ENCODE measurements at places on chromosomes 16 and 17.

- peak; percentile 22 for DNase-seq
Observed at GRCh38 chr16:70430667-70431536, 8.0 kb downstream of the ST3GAL2 start.

GRCh38 chr17:19650826-19651225 is 2.3 kb downstream of the ALDH3A2 start:
- no peak for DNase-seq

GRCh38 chr17:21072745-21073197 is 30.0 kb upstream of the USP22 start:
- no peak for DNase-seq

GRCh38 chr17:7835814-7836595 is 2.0 kb downstream of the KDM6B start:
- DNase-seq, result no peak

- peak; percentile 32 for DNase-seq
Observed at GRCh38 chr16:89308391-89309333, 91.2 kb downstream of the ZNF778 start.

DNA sequence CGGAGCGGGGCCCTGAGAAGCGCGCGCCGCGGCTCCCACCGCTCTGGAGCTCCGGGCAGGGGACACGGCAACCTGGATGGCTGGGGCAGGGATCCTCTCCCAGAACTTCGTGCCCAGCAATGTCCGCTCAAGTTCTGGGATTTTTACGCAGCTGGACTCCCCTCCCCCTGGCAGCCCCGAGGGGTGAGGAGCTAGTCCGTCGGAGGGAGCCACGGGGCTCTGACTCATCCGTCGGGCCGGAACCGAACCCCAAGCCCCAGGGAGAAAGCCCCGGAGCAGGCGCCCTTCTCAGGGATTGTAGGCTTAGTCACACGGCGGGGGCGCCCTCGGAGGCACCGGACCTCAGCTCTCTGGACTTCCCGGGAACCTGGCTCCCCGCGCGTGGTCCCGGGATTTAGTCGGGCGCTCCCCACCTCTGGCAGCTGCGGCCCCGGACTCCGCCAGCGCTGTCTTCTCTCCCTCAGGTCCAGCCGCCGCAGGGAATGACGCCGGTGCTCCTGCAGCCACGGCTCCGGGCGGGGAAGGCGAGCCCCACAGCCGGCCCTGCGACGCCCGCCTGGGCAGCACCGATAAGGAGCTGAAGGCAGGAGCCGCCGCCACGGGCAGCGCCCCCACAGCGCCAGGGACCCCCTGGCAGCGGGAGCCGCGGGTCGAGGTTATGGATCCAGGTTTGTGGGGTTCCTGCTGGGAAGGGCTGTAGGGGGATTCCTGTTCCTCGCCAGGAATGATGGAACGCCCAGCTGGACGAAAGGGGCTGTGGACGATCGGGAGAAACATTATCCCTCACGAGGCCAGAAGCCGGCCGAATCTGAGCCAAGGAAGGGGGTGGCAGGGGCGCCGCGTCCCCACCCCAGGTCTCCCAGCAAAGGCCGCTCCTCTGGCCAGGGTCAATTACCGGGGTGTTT is 830 bp downstream of the SPHK1 start:
- DNase-seq, result no peak

GRCh38 chr17:78828470-78829185 is 12.0 kb downstream of the USP36 start:
- DNase-seq, result no peak

- no peak for DNase-seq
Observed at GRCh38 chr17:42135664-42136653, 13.4 kb downstream of the HSPB9 start.

DNA sequence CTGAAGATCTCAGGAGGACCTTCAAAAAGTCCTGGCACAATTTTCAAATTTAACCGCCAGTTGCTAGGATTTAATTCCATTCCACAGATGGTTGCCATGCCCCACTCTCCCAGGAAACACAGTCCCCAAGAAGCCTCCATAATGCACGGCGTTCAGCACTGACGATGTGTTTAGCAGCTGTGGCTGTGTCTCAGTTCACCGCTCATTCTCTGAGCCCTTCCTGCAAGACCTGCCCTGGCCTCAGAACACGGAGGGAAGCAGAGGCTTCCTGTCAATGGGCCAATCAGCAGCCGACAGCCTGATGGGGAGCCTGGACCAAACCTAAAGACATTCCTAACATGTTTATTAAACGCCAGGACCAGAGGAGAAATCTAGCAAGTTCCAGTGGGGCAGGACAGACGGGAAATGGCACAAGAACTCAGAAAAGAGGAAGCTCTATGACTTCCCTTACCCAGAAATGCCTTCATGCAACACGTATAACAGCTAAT is 4.9 kb downstream of the MYLK3 start:
- no peak for DNase-seq

DNA sequence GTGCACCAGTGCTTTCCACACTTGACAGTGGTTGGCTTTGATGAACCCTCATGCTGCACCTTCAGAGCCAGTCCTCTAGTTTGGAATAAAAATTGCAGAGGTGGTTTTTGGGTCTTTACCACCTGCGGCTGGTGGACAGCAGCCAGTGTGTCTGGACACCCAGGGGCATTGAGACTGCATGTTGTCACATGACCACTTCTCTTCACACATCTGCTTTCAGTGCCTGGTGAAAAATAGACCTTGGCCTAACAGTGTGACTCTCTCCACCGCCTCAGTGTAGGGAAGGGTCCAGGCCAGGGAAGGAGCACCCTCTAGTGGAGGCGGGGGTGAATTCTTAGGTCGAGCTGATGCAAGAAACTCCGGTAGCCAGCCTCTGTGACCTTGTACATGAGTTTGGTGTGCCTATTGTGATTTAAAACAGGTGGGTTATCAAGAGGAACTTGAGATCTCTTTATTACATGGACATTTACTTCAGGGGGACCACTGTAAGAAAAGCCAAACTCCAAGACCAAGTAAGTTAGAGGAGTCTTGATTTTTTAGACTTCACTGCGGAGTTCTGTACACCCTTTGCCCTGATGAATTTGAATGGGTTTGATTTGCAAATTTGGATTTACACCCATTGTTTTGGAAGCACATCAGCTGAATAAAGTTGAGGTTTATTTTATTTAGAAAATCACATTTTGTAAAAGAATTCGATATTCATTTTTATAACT is 17.9 kb downstream of the GOSR2 start:
- DNase-seq, result peak; percentile 62
